ENCODE measurements at places on chromosomes 12 and 14. TPM values are rescaled to one million over a fixed set of nuclear protein-coding genes. Genes with fewer than 3 reads are reported as not detected.

Gene TMEM229B
- 2.9 TPM for total RNA-seq

Gene RNASE9
- not detected for total RNA-seq

Gene STYK1
- total RNA-seq: 1.0 TPM

Gene CELA1
- total RNA-seq: not detected

Gene GPR65
- not detected for total RNA-seq
